ENCODE measurements at places on chromosomes 11 and 22. TPM values are rescaled to one million over a fixed set of nuclear protein-coding genes. Genes with fewer than 3 reads are reported as not detected.

DNA sequence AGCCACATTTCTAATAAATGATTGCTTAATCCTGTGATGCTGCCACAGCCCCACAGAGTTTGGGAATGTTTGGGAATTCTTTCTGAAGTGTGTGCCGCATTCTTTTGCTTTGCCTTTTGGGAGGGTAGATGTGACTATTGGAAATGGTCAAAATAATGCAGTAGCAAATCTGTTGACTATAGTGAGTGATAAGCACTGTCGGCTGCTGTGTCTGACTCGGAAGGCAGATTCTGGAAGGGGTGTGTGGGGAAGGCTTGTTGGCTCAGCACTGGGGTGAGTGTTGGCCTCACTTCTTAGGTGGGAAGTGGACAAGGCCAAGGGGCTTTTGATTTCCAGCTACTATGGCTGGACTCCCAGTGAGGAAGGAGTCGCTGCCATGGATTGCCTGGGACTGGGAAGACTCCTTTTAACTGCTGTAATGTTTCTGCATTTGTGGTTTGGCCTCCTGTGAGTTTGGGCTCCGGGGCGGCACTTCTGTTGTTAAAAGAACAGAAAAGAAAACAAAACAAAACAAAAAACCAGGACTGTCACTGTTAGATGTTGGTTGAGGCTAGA is 20.1 kb downstream of the ZBTB16 start:
- no peak for DNase-seq
- H3K36me3 ChIP-seq: no peaks in the 10 kb centered on the region
- H3K4me1 ChIP-seq: peaks cover 38% of the 10 kb centered on the region
- H3K27me3 ChIP-seq: no peaks in the 10 kb centered on the region
- peak overlapping the region; percentile 59 for H3K27ac ChIP-seq

DNA sequence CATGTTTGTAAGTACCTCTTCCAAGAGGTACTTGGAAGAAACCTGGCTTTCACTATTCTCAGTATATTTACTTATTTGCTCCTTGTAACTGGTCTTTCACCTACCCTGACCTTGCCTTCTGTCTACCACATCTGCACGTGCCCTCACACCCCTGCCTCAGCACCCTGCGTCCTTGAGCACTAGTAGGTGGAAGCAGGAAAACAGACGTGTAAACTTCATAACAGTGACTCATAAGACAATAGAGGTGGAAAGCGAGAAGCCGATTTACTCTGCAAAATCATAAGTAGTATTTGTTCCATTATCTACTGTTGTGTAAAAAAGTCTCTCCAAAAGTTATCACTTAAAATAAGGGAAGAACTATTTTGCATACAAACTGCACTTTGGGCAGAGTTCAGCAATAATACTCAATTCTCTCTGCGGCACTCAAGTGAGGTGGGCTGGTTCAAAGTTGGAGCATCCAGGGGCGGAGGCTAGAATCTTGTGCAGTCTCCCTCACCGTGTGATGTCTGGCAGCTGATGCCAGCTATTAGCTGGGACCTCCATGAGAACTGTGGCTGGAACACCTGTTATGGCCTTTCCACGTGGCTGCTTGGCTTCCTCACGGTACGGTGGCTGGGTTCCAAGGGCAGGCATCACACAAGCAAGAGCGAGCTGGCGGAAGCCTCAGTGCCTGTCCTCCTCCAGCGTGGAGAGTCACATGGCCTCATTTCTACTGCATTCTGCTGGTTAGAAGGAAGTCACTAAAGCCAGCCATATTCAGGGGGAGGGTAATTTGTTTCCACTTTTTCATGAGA is 30.4 kb downstream of the PACS1 start:
- peaks cover 11% of the 10 kb centered on the region for H3K4me1 ChIP-seq
- H3K36me3 ChIP-seq: no peaks in the 10 kb centered on the region
- H3K27me3 ChIP-seq: no peaks in the 10 kb centered on the region
- peak; percentile 88 for DNase-seq

DNA sequence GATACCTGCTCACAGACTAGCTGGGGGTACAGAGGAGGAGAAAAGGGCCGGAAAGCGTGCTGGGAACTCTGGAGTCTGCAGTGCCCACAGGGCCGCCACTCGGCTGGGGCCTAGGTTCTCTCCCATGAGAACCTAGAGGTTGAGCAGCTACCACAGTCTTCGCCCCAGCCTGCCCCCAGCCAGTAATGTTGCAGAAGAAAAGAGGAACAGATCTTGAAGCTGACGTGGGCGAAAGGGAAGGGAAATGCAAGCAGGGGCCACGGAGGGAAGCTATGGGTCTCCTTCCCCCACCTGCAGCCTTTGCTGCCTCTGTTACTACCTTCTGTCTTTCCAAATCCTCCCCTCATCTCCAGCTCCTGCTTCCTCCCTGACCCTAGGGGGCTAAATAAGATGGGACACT is 28.8 kb upstream of the P2RY2 start:
- H3K27ac ChIP-seq: no peak overlapping the region
- H3K4me1 ChIP-seq: no peaks in the 10 kb centered on the region
- no peak overlapping the region for H3K4me3 ChIP-seq
- DNase-seq: peak; percentile 28

- no peak overlapping the region for H3K4me3 ChIP-seq
- no peaks in the 10 kb centered on the region for H3K36me3 ChIP-seq
- H3K27me3 ChIP-seq: no peaks in the 10 kb centered on the region
- no peak overlapping the region for H3K27ac ChIP-seq
Observed at GRCh38 chr11:69501891-69502860, 20.7 kb downstream of the LINC01488 start.

DNA sequence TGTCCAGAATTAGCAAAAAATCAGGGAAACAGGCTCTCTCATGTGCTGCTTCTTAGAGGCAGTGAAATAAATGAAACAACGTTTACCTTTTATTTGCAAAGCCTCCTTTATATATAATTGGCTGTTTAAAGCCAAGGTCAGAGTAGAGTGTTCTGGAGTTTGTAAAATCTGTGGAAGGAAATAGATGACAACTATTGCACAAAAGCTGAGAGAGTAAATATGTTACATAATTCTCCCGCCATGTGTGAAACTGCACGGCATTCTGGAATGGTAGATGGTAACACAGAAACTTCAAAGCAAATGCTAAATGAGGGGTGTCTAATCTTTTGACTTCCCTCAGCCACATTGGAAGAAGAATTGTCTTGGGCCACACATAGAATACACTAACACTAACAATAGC is 51.5 kb upstream of the FGF3 start:
- no peaks in the 10 kb centered on the region for H3K4me1 ChIP-seq
- no peaks in the 10 kb centered on the region for H3K27me3 ChIP-seq
- no peaks in the 10 kb centered on the region for H3K36me3 ChIP-seq
- DNase-seq: no peak
- H3K27ac ChIP-seq: no peak overlapping the region

The EIF3F gene
- total RNA-seq: 387 TPM

GRCh38 chr22:36280379-36280778 is 27.4 kb downstream of the APOL1 start:
- no peak overlapping the region for H3K27ac ChIP-seq
- DNase-seq: no peak
- no peaks in the 10 kb centered on the region for H3K27me3 ChIP-seq
- H3K36me3 ChIP-seq: no peaks in the 10 kb centered on the region
- H3K4me1 ChIP-seq: peaks cover 10% of the 10 kb centered on the region

DNA sequence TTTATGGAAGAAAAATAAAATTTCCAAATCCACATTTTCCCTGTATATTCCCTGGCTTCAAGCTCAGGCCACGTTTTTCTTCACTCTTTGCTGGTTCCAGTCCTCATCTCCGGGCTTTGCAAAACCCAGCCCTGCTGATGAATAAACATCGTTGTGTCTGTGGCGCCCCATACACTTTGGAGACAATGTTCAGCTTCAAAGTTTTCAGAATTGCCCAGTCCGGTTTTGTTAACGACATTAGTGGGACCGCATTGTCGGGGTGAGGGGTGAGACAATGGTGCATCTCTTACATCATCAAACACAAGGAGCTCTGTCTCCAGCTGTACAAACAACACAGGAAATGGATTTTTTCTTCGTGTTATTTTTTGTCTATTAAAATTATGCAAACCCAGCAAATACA is 53.4 kb upstream of the HTATIP2 start:
- no peaks in the 10 kb centered on the region for H3K27me3 ChIP-seq
- no peaks in the 10 kb centered on the region for H3K4me1 ChIP-seq
- H3K4me3 ChIP-seq: no peak overlapping the region
- no peak for DNase-seq
- no peaks in the 10 kb centered on the region for H3K36me3 ChIP-seq
- no peak overlapping the region for H3K27ac ChIP-seq

The MAJIN gene
- total RNA-seq: 34.8 TPM

The FOLR1 gene
- 1.2 TPM for total RNA-seq

GRCh38 chr22:22219140-22219996 is 25.2 kb upstream of the VPREB1 start:
- H3K27me3 ChIP-seq: no peaks in the 10 kb centered on the region
- no peaks in the 10 kb centered on the region for H3K4me1 ChIP-seq
- no peak overlapping the region for H3K27ac ChIP-seq
- H3K36me3 ChIP-seq: no peaks in the 10 kb centered on the region

DNA sequence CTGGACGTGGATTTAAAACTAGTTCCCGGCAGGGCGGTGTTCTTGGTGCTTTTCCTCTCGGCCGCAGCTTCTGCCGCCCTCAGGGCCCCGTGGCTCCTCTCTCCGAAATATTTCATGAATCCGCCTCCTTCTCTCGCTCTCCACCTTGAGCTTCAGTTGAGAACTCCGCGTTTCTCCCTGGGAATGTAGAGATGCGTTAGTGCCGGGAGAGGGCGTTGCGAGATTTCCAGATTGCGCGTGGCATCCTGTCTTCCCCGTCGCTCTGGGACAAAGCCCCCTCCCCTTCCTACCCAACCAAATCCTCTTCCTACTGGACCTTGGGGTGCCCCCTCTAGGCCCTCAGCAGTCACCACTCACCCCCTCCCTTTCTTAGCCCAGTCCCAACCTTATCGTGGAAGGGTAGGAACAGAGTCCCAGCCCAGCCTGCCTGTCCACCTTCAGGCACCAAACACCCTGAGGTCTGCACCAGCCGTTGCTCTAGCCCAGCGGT is 15.5 kb upstream of the RAC2 start:
- peak; percentile 57 for DNase-seq
- no peak overlapping the region for H3K27ac ChIP-seq
- no peaks in the 10 kb centered on the region for H3K4me1 ChIP-seq
- H3K4me3 ChIP-seq: no peak overlapping the region

DNA sequence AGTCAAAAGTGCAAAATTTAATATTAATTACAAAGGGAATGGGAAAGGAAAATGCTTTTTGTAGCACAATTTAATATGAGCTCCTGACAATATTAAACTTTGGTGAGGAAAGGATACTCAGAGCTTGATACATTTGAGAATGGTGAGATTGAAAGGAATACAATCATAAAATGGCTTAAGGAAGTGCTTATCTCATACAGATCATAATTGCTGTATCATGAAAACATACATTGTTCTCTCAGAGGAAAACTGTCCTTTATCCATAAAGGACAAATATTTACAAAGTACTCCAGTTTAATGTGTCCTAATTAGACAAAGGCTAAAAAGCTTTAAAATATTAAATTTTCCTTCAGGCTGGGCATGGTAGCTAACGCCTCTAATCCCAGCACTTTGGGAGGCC is 260.4 kb downstream of the TMEM135 start:
- no peak for DNase-seq
- no peaks in the 10 kb centered on the region for H3K27me3 ChIP-seq
- no peak overlapping the region for H3K27ac ChIP-seq

The TTC12 gene
- total RNA-seq: 81.3 TPM

The KRTAP5-4 gene
- total RNA-seq: not detected

DNA sequence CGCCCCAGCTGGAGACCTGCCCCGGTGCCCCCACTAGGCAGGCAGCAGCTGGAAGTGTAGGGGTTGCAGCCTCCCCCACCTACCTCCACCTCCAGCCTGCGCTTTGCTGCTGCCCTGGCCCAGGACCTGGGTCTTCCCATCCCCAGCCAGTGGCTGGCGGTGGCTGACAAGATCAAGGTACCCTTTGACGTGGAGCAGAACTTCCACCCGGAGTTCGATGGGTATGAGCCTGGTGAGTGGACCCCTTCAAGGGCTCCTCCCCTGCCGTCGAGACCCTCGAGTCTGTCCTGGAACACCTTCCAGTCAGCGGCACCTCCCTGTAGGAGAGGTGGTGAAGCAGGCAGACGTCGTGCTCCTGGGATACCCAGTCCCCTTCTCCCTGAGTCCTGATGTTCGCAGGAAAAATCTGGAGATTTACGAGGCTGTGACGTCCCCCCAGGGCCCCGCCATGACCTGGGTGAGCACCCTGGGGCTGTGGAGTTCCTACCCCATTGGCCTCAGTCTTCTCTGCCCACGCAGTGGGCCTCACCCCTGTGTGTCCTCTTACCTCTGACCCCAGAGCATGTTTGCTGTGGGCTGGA is 4.4 kb downstream of the PGGHG start:
- H3K4me3 ChIP-seq: no peak overlapping the region
- H3K36me3 ChIP-seq: no peaks in the 10 kb centered on the region
- no peak for DNase-seq

DNA sequence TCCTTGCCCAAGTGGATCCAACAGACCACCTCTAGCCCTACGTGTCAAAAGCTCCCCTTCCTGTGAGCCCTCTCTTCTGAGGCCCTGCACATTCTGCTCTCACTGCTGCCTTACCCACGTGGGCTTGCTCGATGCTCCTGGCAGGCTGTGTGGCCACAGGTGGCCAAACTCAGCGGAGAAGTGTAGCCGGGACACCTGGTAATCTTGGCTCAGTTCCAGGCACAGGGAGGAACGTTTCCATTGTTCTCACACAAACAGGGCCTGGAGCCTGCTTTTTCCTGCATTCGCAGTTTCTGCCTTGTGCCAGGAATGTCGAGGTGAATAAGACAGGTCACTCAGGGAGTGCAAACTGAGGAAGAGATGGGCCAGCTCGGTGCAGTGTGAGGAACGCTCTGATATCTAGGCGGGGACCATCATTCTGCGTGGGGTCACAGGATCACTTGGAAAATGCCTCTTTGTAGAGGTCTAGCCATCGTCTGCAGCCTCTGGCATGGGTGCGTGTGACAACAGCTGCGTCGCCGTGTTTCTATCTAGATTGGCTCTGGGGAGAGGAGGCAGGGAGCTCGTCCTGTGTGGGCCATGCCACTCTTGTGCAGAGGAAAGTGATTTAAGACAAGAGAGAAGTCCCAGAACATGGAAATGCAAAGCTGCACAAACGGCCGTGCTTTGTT is 127.6 kb upstream of the PARVA start:
- no peak overlapping the region for H3K4me3 ChIP-seq
- no peaks in the 10 kb centered on the region for H3K27me3 ChIP-seq
- DNase-seq: peak; percentile 47

The CEP126 gene
- total RNA-seq: 11.2 TPM

All from testis (tissue), 5 donors.